Stimulated activated CD8-positive, alpha-beta memory T cell treated with anti-CD3 and anti-CD28 coated beads, Interleukin-2, amount 100 ng/mL, for 1 hour (primary cell): ENCODE measurements at places on chromosomes 6 and 20.
A peak's percentile ranks its signal among the peaks of the same experiment; 100 is the strongest.

- DNase-seq: no peak
Measured at GRCh38 chr6:145887969-145888368, 73.4 kb upstream of the FBXO30 start.

GRCh38 chr6:143288923-143289322 lies 161.6 kb downstream of the ADAT2 start:
- DNase-seq: no peak

- DNase-seq: no peak
Measured at GRCh38 chr20:53639128-53639527, 45.5 kb upstream of the ZNF217 start.

GRCh38 chr20:58571693-58572427 lies 56.7 kb upstream of the APCDD1L start:
- no peak for DNase-seq

DNA sequence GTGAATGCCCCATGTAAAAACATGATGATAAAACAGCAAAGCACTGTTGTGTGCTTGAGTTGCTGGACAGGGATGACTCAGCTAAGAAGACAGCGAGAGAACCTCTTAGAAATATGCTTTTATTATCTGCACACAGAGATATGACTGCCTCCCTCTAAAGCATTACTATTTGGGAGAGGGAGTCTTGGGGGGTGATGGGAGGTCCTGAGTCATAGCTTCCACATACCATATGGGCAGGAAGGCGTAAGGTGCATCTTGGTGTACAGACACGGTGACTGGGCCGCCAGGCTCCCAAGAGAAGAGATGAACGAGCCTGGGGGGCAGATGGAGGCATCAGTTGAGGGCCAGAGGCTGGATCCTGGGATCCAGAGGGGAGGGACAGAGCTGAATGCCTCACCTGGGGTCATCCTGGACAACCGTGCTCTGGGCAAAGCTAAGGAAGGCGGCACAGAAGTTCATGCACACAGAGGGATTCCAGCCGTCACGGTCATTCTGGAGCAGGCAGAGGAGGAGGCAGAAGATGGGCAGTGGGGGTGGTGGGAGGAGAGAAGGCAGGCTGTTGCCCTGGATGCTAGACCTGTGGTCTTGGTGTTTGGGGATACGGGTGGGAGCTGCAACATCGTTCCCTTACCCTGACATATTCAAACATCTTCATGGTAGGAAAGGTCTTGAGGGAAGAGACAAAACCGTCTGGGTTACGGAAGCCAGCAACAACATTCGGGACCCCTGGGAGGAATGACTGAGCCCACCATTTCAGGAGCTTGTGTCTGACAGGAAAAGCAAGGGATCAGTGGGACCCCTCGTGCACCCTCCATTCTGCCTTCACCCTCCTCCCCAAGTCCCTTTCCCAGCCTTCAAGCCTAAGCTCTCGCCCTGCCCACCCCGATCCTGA lies 2.0 kb downstream of the DXO start:
- DNase-seq: no peak

DNA sequence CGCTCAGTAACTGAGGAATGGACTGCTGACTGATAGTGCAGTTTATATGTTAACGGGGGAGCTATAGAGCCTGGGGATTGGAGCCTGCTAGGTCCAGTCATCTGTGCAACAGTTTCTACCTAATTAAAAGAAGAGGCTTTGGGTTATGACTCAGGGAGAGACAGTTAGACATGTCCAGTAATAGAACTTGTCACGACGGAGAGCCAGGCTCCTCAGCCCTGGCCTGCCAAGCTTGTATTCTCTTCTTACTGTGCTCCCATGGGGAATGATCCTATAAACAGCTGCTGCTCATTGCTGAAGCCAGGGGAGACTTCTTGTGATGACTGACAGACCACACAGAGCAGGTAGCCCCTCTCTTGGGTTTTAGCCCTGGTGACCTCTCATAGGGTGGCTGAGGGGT lies 69.3 kb downstream of the SYNJ2 start:
- DNase-seq: no peak

GRCh38 chr20:61439251-61439650 lies 187.2 kb downstream of the CDH4 start:
- no peak for DNase-seq

GRCh38 chr6:14315353-14315752 lies 197.8 kb downstream of the CD83 start:
- no peak for DNase-seq

DNA sequence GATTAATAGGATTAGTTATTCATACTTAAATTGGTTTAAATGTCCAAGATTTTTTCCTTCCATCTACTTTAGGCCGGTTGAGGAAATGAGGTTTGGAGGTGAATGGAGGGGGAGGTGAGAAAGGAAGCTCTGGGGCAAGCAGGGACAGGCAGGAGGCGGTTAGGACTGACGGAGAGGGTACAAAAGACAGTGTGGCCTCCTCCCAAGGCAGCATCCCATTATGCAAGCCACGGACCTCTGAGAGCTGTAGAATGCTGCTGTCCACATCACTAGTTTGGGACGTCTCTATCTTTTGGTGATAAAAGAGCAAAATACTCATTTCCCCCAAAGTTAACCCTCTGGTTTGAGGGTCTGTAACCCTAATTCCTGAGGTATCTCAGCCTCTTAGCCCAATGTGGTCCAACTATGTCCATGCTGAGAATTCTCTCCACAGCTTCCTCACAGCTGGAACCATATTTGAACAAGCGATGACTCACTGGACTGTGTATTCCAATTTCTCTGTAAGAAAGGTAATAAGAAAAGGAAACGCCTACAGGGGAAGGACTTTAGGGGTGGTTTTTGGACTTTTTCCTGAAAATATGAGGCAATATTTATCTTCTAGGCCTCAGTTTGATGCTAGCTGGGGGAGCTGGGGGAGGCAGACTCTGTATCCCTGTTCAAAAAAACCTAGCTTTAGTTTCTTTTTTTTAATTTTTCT lies 172.2 kb downstream of the TFAP2B start:
- no peak for DNase-seq

GRCh38 chr20:1333462-1334369 lies 4.8 kb upstream of the SDCBP2 start:
- DNase-seq: no peak

GRCh38 chr6:157527471-157527907 lies 146.5 kb downstream of the ZDHHC14 start:
- no peak for DNase-seq

- DNase-seq: no peak
Measured at GRCh38 chr20:44206132-44206531, 4.4 kb downstream of the OSER1 start.

DNA sequence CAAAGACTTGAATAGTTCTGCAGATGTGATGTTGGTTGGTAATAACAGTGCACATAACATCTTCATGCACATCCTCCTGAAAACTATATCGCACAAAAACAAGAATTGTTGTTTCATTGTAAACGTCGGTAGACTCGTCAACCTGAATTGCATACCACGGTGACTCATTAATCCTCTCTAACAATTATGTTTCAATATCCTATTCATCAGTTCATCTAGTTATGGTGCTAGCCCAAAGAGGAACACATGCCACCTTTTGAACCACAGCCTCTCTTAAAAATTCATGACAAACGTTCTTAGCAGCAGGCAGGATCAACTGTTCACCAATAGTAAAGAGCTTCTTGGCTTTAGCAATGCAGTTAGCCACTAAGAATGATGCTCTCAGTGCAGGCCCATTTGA lies 25.0 kb downstream of the CRYBG1 start:
- no peak for DNase-seq

GRCh38 chr6:2744209-2744771 lies 6.4 kb downstream of the MYLK4 start:
- no peak for DNase-seq

- DNase-seq: no peak
Measured at GRCh38 chr6:61809004-61809595, 476.9 kb downstream of the KHDRBS2 start.

DNA sequence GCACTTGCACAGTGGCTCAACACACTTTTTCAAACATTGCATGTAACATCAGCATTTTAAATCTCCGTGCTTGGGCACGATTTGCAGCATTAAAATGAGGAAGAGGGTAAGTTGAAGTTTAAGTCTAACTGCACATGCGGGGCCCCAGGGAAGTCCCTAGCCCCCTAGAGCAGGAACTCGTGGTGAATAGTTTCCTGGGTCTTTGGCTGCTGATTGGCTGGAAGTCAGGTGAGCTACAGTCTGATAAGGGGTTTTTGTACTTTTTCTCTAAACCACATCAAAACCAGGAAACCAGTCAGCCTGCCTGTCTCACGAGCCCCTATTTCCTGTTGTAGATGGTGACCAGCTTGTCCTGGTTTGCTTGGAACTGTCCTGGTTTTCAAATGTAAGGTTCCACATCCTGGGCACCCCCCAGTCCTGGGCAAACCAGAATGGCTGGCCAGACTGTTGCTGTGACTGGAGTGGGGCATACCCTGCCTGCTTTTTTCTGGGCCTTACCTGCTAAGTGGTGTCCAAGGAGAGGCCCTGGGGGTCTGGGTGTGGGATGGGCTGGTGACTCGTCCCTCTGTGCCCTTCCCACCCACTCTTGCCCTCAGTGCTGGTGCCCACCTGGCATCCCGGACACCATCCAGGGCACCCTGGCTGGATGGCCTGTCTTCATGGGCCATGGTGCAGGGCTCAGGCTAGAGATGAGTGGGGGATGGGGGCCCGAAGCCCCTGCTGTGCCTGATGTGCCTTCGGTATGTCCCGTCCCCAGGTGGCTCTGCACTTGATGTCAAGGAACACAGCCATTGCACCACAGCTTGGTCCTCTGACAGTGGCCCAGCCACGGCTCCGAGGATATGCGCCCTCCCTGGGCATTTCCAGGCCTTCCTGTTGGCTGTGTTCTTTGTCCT lies 31.8 kb downstream of the SUN5 start:
- peak; percentile 62 for DNase-seq

DNA sequence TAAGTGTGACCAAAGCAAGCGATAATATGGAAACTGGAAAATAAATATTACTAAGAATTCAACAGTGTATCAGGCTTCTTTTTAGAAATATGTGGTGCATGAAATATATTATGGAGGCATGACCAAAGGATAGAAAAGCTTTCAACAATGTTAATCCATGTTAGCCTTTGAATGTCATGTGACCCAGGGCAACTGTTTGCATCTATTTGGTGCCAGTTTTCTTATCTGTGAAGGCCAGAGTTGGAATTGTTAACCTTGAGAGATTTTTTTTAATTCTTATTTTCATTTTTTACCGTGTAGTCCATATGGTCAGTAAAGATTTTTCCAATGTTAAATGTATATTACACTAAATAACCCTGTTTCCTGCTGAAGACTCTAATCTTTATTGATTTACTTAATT lies 411.1 kb downstream of the BCKDHB start:
- DNase-seq: no peak

DNA sequence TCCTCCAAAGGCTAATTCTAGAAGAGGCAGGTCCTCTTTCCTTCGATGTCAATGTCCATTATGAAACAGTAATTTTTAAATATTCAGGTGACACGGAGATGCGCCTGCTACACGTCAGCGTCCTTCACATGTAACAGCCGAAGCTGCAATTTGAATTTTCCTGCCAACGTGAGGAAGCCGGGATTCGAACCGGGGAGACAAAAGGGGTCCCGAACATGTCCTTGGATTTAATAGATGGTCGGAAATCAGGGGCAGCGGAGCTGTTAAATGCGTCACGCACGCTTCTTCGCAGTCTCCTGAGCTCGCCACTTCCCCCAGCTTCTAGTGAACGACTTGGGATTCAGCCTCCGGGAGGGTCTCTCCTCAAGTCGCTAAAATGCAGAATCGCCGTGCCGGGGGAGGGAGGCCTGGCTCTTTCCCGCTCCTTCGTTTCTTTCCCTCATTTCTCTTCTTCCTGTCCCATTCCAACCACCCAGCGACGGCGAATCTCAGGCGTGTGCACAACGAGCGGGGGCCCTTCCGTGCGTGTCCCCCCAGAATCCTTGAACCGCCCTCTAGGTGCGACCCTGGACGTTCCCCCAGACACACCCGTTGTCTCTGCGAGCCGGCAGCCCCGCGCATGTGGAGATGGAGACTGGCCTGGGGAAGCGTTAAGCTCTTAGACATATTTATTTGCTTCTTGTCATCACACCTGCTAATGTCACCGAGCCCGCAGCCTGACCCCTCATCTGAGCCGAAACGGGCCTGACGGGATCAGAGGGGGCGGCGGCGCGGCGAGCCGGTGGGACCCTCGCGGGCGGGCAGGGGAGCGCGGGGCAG lies 1.3 kb upstream of the FOXC1 start:
- no peak for DNase-seq

- no peak for DNase-seq
Measured at GRCh38 chr6:166541876-166542579, 44.5 kb downstream of the RAMACL start.

- DNase-seq: no peak
Measured at GRCh38 chr6:122818866-122819265, 29.8 kb downstream of the SMPDL3A start.

GRCh38 chr6:52457096-52457495 lies 37.0 kb downstream of the EFHC1 start:
- DNase-seq: no peak

DNA sequence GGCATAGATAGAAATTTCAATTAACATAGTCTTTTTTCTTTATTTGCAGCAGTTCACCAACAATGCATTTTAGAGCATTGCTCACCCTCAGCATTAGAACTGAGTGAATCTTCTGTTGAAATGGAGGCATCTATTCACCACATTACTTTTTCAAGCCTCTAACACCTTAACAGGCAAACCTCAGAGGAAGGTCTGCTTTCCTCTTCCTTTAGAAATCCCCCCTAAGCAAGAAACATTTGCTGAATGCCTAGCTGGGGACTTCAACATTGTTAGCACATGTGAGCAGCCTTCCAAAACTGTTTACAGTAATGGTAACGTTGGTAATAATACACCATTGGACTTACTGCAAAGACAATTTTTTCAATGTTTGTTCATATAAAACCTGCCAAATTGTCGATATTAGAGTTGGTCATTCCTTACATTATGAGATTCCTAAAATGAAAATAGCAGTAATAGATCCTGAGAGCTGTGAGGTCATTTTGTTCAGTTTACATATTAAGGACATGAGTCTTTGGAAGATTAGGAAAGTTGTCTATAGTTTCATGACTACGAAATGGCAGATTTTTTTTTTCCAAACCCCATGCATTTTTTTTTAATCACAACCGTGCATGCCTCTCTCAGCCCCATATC lies 20.6 kb upstream of the AKIRIN2 start:
- no peak for DNase-seq

DNA sequence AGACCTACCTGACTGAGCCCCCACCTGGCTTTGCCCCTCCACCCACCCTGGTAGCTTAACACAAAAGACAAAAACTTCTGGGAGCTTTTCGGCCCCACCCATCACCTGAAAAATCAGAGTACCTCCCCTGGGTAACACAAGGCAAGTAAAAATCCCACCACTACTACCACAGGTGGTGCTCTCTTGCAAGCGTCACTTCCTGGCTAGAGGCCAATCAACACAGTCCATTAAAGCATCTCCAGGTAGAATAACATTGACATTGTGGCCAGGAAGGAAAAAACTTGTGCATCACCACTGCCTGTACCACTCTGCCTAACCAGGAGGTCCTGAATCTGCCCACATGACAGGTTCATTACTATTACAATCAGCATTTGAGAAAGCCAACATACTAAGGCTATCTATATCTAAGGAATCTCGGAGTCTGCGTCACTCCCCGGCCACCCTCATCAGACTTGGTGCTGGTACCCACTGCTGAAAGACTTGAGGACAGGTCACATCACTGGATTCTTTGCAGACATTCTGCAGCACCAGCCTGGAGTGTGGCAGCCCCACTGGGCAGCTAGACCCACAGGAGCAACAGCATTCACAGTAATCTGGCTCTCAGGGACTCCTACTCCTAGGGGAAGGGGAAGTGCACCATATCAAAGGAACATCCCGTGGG lies 125.9 kb downstream of the CDK19 start:
- DNase-seq: no peak
